ENCODE measurements at places on chromosomes 3 and 15.

GRCh38 chr15:100588638-100589242, 13.2 kb downstream of the LINS1 start:
- DNase-seq: no peak

DNA sequence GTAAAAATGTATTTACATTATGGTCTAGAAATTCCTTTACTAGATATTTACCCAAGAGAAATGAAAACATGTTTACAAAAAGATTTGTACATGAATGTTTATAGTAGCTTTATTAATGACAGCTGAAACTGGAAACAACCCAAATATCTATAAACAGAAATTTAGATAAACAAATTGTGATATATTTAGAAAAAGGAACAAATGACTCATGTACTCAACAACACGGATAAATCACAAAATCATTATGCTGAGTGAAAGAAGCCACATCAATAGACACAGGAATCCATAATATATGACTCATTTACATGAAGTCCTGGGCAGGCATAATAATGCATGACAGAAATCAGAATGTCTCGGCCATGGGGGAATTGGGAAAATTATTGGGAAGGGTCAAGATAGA, 1020.2 kb downstream of the SQOR start:
- no peak for DNase-seq

GRCh38 chr15:67838789-67839332, 984 bp downstream of the RNU6-1 start:
- no peak for DNase-seq

DNA sequence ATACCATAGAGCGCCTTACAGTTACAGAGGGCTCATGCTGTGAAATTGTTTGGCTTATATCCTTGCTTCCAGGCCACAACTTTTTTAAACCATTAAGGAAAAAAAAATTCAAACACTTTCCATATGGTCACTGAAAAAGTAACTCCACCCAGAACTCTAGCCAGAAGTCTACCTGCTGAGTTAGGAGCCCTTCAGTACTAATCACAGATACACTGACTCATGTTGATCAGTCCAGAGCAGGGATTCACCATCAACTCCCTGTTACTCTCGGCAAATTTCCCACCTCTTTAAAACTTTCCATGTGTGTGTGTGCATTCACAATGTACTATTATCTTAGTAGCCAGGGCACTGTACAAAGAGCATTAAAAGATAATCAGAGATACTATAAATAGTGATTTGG, 372.8 kb downstream of the MAGI1 start:
- no peak for DNase-seq

DNA sequence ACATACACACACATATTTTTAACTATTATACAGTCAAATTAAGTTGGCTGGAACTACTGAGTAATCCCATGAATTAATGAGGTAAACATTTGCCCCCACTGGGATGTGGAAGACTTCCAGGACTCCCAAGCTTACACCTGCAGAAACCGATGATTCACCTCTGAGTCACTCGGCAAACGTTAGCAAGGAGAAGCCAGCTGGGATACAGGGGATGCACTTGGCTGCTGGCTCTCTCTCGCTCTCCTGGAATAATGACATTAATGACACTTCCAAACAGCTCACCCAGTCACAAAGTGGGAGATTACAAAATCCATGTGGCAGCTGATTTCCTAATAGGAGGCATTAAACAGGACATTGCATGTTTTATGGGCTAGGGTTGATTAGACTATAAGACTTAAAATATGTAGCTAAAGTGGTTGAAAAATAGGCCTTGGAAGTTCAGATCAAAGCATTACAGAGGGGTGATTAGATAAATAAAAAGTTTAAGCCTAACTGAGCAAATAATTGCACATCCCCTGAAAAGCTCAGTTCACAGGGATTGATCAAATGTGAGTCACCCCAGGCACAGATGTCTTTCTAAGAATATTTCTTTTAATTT, 500.9 kb downstream of the SOX2 start:
- DNase-seq: peak; percentile 59

- DNase-seq: no peak
Observed at GRCh38 chr3:104901396-104901795, 465.3 kb upstream of the ALCAM start.

GRCh38 chr15:26182441-26182840, 319.3 kb upstream of the ATP10A start:
- DNase-seq: no peak

GRCh38 chr3:183278479-183279088, 25.5 kb downstream of the B3GNT5 start:
- DNase-seq: peak; percentile 54

GRCh38 chr15:31080591-31081014, 20.9 kb downstream of the TRPM1 start:
- peak; percentile 12 for DNase-seq

GRCh38 chr3:122697952-122698620, 17.4 kb downstream of the PARP14 start:
- DNase-seq: peak; percentile 14

- no peak for DNase-seq
Observed at GRCh38 chr3:188370081-188370830, 216.3 kb downstream of the LPP start.

GRCh38 chr15:101689901-101690300, 34.4 kb downstream of the TARS3 start:
- no peak for DNase-seq
